ENCODE measurements at places on chromosomes 5 and 9.

DNA sequence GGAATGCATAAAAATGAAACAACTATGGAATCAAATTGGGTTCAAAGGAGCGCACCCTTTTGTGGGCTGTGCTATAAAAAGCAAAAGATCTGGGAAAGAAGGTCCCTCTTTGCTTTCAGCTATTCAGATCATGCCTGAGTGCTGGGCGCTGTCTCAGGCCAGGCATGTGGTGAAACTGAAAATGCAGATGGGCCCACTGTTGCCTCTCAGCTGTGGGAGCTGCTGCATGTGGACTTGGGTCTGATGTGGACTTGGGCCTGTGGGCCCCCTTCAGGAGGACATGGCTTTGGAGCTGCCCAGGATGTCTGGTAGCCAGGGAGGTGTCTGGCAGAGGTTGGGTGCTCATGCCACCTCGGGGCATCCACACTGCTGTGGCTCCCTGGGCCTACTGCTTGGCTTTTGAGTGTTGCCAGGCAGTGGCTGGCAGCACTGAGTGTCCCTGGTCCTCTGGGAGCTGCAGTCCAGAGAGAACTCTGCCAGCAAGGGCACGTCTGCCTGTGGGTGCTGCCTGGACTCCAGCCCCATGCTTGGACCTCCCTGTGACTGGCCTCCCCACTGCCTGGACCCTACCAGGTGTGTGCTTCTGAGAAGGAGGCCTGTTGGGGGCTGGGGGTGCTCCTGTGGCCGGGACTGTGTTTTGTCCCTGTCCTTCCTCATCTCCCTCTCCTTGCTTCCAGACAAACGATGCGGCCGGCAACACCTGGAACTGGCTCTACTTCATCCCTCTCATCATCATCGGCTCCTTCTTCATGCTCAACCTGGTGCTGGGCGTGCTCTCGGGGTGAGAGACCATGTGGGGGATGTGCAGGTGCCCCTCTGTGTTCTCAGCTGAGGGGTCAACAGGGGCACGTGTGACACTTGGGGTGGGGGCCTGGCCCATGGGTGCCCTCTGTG is 74.3 kb downstream of the CACNA1B start:
- no peak for DNase-seq

DNA sequence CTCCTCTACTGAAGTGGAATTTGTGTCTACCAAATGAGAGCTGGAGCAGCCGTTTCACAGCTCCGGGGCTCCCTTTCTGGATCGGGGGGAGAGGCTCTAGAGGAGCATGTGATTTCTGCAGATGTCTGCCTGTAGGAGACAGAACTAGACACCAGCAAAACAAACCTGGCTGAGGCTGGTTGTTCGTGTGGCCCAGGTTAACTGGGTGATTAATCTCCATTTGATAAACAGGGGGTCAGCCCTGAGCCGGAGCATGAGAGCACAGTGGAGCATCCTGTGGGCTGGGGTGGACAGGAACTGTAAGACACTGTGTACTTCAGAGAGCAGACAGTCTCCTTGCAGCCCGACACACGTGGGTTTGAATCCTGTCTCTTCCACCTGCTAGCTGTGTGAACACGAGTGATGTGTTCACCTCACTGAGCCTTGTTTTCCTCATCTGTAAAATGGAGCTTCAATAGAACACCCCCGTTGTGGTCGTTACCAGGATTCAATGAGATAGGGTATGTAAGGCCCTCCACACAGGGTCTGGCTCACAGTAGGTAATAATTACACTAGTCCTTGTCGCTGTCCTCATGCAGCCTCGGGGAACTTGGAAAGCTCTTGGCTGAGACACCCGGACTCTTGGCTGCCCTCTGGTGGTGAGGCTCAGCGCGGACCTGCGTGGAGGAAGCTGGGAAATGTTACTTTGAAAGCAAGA is 12.9 kb downstream of the CXCL14 start:
- no peak for DNase-seq

- no peak for DNase-seq
Observed at GRCh38 chr9:74132986-74133385, 364.1 kb upstream of the RORB start.

DNA sequence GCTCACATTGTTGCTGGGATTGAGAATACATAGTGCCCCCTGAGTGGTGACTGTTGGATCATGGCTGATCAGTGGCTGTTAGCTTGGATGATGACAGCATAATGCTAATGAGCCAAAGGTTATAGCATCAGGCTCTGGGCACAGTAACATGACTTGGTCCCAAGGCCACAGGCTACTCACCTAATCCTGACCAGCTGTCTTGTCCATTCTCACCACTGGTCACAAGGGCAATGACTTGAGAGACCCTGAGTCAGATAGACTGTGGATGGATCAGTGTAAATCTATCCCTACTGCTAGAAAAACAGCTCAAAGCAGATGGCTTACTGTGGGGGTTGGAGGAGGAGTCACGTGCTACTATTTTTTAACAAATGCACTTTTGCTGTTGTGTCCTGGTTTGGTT is 74.7 kb downstream of the AOPEP start:
- no peak for DNase-seq

DNA sequence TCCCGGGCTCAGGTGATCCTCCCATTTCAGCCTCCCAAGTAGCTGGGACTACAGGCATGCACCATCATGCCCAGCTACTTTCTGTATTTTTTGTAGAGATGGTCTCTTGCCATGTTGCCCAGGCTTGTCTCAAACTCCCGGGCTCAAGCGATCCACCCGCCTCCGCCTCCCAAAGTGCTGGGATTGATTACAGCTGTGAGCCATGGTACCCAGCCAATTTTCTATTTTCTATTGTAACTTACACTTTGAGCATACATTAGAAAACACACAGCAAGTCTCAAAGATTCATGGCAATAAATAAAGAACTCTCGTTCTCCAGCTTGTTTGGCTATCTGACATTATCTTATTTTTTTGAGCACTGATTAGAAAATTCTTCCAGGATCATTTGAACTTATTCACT is 228.7 kb downstream of the ADAMTS6 start:
- DNase-seq: no peak

DNA sequence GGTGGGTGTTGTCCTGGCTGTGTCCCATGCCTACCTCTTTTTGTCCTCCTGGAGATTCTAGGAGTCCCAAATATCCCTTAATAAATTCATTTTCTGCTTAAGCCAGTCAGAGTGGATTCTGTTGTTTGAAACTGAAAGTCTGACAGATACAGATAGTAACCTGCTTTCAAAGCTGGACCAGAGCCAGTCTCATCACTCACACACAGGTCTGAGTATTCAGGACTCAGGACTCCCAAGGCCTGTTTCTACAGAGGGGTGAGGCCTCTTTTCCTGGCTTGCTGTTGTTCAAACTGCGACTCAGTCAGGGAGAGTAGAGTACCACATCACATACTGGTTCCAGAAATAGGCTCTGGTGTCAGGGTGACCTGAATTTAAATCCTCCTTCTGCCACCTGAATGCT is 190.1 kb downstream of the PAX5 start:
- no peak for DNase-seq

DNA sequence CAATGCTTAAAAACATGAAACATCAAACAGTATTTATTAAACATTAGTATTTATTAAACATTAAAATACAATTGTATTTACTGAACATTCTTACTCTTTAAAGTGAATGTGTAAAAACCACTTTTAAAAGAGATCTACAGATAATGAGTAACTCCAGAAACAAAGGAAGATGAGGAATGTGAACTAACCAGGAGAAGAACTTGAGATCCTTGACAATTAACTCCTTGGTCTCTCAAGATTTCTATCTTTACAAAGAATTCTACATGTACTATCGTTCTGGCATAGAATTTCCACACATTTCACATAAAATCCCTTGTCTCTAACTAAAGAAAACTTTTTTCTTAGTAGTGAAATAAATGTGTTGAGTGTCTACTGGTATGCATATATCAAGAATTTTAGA is 28.7 kb upstream of the IFNE start:
- DNase-seq: no peak

DNA sequence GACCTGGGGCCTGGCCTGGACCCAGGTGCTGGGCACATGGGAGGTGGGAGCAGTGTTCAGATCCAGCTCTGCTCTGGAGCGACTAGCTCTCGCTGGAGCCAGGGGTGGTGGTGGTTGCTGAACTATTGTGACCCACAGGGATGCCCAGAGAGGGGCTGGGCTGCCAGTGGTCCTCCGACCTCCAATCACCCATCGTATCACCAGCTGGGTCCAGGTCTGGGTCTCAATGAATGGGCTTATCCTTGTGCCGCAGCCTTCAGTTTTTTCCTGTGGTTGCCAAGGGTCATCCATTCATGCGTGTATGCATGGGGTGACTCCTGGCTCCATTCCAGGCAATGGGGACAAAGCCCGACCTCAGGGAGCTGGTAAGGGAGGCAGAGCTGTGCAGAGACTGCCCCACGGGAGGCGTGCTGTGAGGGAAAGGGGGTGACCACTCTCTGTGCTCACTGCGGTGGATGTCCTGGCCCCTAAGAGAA is 68.6 kb upstream of the RNF130 start:
- DNase-seq: no peak

- no peak for DNase-seq
Observed at GRCh38 chr5:5483880-5484598, 61.6 kb downstream of the ICE1 start.

DNA sequence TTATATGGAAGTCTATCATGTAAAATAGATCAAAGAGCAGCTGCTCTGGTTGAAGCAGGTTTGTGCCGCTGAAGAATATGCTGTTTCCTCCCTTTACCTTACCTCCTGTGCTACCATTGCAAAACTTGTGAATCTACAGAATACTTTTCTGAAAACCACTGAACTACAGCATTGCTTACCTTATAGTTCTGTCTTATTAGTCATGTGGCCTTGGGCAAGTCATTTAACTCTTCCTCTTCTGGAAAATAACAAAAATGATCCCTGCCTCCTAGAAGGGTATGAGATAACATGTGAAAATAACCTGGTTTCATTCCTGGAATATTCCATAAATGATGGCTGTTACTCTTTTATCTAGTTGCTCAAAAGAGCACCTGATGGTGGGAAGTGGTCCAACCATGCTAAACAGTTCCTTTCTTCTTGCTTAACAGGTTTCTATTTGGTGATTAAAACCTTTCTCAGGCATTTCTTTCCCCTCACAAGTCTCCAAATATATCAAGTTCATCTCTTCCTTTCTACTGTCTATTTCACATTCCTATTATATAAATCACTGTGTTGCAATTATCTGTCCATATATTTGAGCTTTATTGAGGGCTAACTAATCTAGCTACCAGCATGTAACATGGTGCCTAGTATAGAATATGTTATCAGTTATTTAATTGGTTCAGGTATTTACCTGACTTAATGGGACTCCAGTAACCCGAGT is 15.0 kb downstream of the TRIM32 start:
- DNase-seq: no peak

GRCh38 chr5:79181419-79182022 is 54.4 kb upstream of the JMY start:
- DNase-seq: no peak

DNA sequence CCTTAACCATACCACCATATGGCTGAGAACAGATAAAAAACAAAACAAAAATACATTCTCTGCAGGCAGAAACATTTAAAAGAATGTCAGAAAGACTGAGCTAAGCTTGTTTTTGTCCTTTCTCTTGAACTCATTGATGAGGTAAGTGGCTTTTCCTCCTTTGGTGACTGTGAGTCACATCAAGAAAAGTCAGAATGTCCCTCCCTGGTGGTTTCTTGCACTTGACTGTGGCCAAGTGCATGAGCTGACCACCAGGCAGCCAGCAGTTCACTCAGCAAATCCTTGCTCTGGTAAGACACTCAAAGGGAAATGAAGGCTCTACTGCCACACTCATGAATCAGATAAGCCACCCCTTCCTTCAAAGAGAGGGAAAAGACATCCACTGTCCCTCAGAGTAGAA is 970.9 kb downstream of the TAF11L14 start:
- no peak for DNase-seq

DNA sequence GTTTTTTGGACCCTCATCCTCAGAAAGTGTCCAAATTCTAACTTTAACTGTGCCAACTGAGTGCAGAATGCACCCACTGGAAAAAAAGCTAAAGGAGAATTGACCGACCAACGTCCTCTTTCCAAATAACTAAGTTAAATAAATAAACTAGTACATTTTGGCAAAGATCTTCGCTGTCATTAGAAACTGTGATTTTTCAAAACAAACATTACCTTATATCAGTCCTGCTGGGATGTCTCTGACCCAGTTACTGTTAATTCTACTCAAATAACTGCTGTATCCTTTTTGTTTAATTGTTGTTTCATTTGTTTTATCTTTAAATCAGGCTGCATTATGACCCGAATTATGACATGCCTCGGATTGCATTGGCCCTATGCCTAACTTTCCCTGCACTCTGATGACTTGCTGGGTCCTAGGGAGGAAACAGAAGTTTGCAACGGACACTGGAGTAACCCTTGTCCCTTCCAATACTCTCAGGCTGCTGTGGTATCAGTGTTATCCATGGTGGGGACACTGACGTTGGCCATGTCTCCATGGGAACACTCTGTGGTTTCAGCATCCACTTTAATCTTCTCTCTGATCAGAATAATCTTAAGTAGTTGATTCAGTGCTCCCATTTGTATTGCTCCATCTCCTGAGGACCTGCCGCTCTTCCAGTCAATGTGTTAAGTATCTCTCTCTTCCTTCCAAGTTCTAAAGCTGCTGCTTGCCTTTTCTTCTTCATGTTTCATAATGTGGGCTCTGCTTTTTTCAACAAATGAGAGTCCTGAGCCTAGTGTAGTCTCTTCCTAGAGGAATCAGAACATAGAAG is 11.1 kb upstream of the IFNA5 start:
- no peak for DNase-seq

- DNase-seq: no peak
Observed at GRCh38 chr5:96114736-96115135, 153.1 kb upstream of the ELL2 start.

GRCh38 chr5:9845185-9845584 is 215.0 kb upstream of the TAS2R1 start:
- no peak for DNase-seq

DNA sequence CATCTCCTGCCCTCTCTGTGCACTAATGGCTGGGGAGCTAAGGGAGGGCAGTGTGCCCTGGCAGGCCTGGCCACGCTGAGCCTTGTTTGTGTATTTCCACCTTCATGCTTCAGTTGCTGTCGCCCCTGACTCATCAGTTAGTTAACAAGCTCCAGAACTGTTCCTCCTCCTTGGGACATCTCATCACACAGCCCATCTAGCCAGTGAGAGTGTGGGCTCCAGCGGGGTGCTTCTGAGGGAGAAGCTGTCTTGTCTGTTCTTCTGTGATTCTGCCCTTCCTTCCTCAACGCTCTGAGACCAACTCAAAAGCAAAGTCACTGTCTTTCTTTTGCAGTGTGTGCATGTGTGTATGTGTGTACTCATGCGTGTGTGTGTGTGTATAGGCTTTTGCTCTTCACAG is 58.3 kb upstream of the CPEB4 start:
- DNase-seq: no peak

- no peak for DNase-seq
Observed at GRCh38 chr9:127075624-127076372, 46.6 kb downstream of the ANGPTL2 start.

DNA sequence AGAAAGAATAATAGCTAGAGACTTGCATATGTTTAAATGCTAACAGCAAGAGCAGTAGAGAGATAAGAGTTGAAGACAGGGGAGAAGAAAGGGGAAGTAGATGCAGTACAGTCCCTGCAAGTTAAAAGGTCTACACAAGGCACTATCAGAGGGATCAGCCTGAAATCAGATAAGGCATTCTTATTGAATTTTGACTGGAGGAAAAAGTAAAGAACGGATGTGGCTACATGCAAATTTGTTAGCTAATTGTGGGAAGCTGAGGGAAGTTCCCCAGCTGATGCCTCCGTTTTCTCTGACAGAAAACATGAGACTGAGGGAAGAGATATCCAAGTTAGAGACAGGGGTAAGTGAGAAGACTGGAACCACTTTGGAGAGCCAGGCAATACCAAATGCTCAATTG is 12.9 kb upstream of the RHOBTB3 start:
- DNase-seq: no peak

GRCh38 chr5:89830691-89831090 is 578.9 kb downstream of the CETN3 start:
- DNase-seq: no peak

GRCh38 chr5:34742061-34742460 is 85.9 kb downstream of the RAI14 start:
- DNase-seq: no peak

All from GM04504 (cell line).